NCI-H1417 treated with DMSO at 0.1 percent for 48 hours (cell line): ENCODE measurements at places on chromosomes 6 and 20.

DNA sequence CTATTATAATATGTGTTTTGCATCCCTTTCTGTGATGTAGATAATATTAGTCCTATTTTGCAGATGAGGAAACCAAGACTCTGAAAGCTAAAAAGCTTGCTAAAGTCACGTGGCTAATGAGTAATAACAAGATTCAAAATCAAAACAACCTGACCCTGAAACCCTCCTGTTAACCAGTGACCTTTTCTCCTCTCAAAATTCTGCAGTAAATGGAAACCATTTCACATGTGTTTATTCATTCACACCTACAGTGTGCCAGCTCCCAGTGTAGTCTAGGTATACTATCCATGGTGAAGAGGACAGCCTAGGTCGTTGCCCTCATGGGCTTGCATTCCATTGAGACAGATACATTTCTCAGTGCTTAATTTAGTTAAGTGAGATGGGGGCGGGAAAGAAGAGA is 30.6 kb upstream of the PHACTR2 start:
- no peak for DNase-seq

DNA sequence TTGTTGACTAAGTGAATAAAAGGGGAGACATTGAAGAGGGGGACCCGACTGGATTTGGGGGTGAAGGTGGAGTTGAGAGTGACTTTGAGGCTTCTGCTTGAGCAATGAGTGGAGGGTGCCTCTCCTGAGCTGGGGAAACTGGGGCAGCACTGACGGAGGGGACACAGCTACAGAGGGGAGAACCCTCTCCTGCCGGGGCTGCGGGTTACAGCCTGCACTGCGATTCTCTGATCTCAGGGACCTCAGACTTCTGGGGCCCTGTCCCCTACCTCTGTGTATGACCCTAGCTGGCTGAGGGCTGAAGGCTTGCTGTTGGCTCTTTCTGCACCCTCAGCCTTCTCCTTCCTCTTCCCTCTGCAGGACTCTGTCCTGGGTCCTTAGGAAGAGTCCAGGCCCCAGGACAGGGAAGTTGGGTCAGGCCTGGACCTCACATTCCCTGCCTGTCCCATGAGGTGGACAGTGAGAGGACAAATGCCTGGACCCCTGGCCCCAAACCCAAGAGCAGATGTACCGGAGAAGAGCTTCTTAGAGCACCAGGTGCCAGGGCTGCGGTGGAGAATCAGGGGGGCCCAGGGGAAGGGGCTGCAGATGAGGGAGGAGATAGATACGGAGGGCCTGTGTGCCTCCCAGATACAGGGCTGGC is 13.7 kb upstream of the FAM110A start:
- DNase-seq: no peak

DNA sequence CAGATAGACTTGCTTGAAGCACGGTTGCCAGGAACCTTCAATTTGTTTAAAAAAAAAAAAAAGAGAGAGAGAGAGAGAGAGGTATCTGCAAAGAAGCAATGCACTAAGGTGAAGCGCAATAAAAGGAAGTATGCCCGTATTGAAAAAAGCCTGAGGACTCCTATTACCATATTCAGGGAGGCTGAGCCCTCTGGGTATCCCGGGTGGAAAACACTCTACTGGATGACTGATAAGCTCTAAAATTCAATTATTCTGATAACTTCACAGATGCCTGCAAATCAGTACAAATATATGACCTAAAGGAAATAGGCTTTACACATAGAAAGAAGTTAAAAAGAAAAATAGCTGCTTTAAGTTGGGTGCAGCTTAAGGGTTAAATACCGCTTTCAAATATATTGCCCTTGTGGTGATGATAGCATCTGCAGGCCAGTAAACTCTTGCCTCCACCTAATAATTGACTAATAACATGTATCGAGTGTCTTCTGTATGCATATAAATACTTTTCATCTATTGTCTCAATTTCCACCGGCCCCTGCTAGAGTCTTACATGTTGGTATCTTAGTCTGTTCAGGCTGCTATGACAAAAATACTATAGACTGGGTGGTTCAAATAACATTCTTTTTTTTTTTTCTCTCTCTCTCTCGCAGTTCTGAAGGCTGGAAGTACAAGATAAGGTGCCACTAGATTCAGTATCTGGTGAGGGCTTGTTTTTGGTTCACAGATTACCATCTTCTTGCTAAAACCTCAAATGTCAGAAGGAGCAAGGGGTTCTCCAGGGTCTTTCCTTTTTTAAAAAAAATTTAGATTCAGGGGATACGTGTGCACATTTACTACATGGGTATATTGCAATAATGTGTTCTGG is 187.4 kb upstream of the JARID2 start:
- DNase-seq: no peak

GRCh38 chr20:58557733-58558342 is 42.6 kb upstream of the APCDD1L start:
- no peak for DNase-seq

GRCh38 chr6:111996144-111996865 is 57.6 kb upstream of the CCN6 start:
- no peak for DNase-seq
